ENCODE measurements at places on chromosomes 16 and 17.

GRCh38 chr17:45759761-45760160 is 24.4 kb upstream of the CRHR1 start:
- no peak for DNase-seq

DNA sequence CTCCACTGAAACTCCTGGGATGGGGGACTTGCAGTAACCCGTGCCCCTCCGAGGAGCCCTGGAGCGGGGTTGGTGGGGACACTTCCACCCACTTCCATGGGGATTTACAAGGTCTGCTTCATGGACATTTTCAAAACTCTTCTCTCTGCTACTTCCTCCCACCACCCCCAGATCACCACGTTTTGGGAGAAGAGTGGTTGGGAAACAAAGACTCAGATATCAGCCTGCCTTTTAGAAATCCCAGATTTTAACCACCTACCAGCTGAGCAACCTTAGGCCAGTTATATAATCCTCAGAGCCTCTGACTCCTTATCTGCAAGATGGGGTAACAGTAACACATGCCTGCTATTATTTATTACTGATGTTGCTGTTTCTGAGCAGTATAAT is 184.8 kb downstream of the CCDC182 start:
- DNase-seq: no peak

DNA sequence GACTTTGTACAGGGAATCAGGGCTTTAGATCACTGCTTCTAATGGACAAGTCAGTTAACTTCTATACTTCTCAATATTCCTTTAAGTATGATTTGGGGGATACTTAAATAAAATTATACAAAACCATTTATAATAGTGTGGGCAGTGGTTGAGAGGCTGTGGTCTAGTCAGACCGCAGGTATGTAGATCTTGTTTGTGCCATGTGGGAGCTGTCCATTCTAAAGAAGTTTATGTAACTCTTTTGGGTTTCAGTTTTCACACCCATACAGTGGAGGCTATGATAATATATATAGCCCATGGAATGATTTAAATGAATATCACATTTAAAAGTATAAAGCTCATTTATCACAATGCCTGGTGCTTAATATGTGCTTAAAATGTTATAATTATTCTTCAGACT is 654.3 kb upstream of the KIF2B start:
- no peak for DNase-seq

DNA sequence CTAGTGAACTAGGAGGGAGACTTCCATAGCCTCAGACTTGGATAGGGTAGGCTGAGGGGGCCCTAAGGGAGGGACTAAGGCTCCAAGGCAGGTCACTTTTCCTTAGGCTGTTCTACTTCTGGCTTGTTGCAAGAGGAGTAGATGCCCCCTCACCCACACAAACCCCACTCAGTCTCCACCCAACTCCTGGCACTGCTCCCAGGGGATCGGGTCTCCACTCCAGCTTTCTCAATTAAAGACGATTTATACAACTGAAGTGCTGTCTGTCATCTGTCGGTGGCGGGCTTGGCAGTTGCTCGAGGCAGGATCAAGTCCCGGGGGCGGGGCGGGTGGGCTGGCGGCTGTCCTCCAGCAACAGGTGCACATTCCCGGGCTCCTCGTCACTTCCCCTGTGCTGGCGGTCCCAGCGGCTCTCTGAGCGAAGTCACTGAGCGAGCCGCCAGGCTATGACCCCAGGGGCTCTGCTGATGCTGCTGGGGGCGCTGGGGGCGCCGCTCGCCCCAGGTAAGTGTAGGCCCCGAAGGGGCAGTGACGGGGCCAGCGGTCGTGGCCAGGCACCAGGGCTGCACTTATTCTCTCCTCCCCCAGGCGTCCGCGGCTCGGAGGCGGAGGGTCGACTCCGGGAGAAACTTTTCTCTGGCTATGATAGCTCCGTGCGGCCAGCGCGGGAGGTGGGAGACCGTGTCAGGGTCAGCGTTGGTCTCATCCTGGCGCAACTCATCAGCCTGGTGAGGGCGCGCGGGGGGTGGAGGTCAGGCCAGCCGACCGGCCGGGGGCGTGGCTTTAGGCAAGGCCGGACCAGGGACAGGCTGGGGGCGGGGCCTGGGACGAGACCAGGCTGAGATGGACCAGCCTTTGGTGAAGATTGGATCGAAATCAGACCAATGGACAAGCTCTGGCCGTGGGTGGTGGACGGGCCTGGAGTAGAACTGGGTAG is at the start of gene CHRNB1:
Gene CHRNB1 (plus strand): TSS at position 380 of the 937 bp plus-strand sequence. CDS start 67 bp downstream, at position 447.
- no peak for DNase-seq

- DNase-seq: no peak
Measured at GRCh38 chr17:67127925-67128324, 83.6 kb downstream of the CACNG1 start.

DNA sequence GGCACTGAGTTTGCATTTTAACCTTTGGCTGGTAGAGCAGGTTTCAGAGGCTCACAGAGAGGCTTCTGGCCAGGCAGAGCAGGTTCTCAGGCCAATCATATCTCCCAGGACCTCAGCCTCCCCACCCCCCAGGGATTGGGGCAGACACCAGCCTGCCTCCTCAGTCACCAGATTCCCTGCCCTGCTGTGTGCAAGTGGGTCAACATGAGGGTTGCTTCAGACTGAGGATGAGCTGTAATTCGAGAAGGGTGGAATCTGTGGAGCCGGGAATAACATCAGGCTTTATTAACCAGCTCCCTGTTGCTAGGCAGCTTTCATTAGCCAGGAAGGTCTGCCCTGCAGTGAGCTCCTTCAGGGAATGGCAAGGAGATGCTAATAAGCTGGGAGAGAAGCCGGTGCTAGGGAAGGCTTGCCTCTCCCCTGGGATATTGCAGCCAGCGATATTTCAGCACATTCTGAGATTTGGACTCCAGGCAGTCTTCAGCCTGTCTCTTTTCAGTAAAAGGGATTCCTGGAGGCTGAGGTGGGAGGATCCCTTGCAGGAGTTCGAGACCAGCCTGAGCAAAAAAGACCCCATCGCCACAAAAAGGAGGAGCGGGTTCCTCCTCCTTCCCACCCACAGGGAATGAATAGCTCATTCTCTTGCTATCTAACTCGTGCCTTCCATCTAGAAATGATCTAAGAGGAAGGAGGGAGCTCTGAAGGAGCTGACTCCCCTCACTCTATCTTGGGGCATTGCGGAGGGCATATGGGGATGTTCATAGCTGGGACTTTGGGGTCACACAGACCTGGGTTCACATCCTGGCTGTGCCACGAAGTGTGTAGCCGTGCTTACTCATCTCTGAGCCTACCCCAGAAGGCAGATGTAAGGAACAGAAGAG is 10.7 kb downstream of the SGSM2 start:
- no peak for DNase-seq

DNA sequence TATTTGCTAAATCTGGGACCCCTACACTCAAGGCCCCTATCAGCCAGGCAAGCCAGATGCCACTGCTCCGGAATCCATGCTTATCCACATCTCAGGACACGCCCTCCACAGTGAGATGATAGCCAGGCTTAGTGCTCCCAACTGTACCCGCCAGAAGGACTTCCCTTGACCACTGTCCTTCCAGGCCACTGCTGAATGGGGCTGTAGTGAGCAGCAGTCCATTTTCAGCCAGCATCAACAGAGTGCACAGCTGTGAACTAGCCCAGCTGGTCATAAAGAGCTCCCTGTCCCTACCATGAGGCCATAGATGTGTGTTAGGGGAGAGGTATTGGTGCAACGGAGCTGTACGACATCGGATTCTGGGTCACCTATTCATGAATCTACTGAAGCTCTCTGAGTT is 13.0 kb upstream of the MED9 start:
- DNase-seq: no peak

- no peak for DNase-seq
Measured at GRCh38 chr16:34802848-34803599, 1343.6 kb downstream of the TP53TG3F start.

- DNase-seq: peak; percentile 75
Measured at GRCh38 chr16:85448557-85449190, 164.4 kb upstream of the GSE1 start.

GRCh38 chr17:526425-526824 is 173.8 kb upstream of the RPH3AL start:
- DNase-seq: no peak

- DNase-seq: no peak
Measured at GRCh38 chr17:73050797-73051196, 41.7 kb downstream of the SLC39A11 start.

GRCh38 chr17:66739553-66739952 is 95.4 kb upstream of the CACNG5 start:
- no peak for DNase-seq

GRCh38 chr16:1075546-1075945 is 3.0 kb downstream of the SSTR5 start:
- DNase-seq: no peak

GRCh38 chr16:23071196-23072083 is 77.8 kb downstream of the USP31 start:
- DNase-seq: no peak

DNA sequence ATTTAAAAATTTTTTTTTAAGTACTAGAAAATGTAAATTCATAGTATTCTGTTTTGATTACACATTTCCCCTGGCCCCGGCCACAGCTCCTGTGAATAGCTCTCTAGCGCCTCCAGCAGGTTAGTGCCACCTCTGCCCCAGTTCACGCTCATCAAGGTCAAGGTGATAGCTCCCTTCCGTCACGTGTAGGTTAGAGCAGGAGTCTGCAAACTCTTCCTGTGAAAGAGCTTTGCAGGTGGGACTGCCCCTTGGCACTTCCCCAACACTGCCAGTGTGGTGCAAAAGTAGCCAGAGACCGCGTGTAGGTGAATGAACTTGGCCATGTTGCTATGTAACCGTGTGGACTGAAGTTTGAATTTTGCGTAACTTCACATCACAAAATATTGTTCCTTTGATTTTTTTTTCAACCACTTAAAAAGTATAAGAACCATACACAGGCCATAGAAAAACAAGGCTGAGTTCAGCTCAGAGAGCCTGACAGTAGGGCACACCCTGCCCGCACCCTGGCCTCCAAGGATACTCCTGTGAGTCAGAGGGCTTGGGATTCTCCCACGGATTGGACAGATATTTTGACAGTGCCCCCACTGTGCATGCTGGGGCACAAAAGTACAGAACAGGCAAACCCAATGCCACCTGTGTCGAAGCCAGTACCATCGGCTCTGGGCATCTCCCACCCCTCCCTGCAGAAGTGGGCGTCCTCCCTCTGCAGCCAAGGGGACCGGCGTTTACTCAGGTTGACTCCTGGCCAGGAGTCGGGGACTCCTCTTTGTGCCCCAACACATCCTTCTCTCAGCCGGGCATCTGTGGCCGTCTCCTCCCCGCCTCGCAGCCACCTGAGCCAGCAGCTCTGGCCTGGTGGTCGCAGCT is 92.0 kb upstream of the CHMP6 start:
- DNase-seq: peak; percentile 74

- no peak for DNase-seq
Measured at GRCh38 chr16:57444711-57445110, 2.5 kb downstream of the CIAPIN1 start.

GRCh38 chr17:62999736-63000135 is 33.7 kb downstream of the TANC2 start:
- no peak for DNase-seq

DNA sequence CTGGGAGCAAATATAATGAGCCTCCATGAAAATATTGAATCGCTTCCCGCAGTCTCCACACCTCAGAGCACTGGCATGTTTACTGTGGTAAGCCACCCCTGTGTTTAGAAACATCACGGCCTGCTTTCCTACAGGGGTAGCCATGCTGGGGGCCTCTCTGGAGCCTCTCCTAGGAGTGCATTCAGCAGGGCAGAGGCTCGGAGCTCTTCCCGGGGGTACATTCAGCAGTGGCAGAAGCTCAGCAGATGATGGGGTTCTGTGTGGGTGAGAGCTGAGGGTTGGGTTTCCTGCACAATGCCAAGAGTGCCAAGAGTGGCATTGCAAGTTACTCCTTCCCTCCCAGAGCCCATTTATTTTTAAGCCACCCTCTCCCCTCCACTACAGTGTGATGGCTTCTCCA is 386.6 kb downstream of the SEC14L1 start:
- no peak for DNase-seq

- DNase-seq: no peak
Measured at GRCh38 chr16:85385463-85386331, 227.4 kb upstream of the GSE1 start.

DNA sequence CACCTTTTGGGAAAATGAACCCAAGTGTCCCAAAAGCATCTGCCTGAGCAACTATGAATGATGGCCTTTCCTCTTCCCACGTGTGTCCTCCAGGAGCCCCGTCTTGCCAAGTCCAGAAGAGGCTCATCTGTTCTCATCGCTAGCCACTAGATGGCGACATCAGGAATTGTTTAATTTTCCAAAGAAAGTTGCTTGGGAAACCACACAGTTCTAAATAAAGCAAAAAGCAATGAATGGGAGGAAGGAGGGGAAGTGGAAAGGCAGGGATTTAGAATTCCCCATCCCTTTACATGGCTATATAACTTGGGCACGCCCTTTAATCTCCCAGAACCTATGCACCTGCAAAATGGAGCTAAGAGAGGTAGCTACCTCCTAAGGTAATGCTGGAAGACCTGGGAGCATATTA is 9.0 kb upstream of the CDH5 start:
- DNase-seq: peak; percentile 21

DNA sequence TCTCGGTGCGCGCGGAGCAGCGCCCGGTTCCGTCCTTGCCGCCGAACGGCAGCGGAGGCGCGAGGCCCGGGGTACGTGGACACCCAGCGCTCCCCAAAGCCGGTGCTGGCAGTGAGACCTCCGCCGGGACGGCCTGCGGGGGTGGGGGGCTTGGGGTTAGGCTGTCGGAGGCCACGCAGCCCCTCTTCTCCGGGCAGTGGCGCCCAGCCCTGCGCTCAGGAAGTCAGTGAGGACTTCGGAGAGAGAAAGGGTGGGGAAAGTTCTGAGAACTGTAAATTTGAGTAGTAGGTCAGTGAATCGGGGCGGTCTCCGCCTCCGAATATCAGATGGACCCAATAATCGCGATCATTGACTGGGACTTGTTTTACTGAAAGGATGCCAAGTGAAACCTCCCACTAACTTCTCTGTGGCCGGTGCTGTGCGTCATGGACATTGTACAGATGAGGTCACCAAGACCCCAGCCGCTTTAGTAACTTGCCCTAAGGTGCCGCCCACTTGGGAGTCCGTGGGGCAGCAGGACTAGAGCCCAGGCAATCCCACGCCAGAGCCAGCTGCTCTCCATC is 468 bp downstream of the IL4R start:
- DNase-seq: no peak

DNA sequence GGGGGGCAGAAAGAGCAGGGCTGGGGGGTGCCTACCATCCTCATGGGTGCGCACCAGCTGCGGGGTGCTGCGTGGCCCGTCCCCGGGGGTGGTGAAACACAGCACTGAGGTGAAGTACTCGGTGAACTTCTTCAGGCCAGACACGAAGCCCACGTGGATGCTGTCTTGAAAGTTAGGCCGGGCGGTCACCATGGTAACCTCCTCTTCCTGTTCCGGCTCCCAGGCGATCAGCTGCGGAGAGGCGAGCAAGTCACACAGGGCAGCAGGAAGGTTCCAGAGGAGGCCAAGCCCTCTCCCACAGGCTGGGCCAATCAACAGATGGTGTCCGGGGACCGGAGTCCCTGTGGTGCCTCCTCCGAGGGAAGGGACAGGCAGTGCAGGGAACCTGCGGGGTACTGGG is 90.1 kb upstream of the CDC42EP4 start:
- DNase-seq: no peak

- no peak for DNase-seq
Measured at GRCh38 chr16:9555051-9555450, 463.6 kb downstream of the HAPSTR1 start.
